Memory B cell (primary cell): ENCODE measurements at places on chromosomes 4 and X.

DNA sequence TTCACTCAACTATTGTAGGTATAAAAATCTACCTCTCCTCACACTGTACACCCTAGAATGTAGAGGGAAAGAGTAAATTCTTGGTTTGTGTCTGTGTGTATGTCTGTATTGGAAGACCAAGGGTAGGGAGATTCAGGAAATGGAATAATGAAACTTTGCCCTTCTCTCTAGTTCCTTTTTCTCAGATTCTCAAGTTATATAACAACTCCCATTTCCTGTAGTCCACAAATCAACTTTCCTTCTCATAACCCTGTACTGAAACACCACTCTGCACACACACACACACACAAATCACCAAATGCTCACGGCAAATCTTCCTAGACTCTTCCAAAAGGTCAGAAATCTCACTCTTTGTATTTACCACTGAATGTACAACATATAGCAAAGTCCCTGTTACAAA, 824.5 kb upstream of the DIAPH2 start:
- H3K36me3 ChIP-seq: no peaks in the 10 kb centered on the region
- H3K27ac ChIP-seq: no peak overlapping the region
- no peaks in the 10 kb centered on the region for H3K27me3 ChIP-seq
- H3K4me3 ChIP-seq: no peak overlapping the region
- no peak for DNase-seq

GRCh38 chrX:9988762-9989161, 21.6 kb downstream of the CLDN34 start:
- H3K36me3 ChIP-seq: no peaks in the 10 kb centered on the region
- no peaks in the 10 kb centered on the region for H3K4me1 ChIP-seq
- no peaks in the 10 kb centered on the region for H3K27me3 ChIP-seq
- DNase-seq: no peak
- H3K4me3 ChIP-seq: no peak overlapping the region

- no peaks in the 10 kb centered on the region for H3K27me3 ChIP-seq
- H3K4me1 ChIP-seq: no peaks in the 10 kb centered on the region
- H3K36me3 ChIP-seq: no peaks in the 10 kb centered on the region
- H3K4me3 ChIP-seq: no peak overlapping the region
- H3K27ac ChIP-seq: no peak overlapping the region
Observed at GRCh38 chr4:187550256-187550950, 445.2 kb upstream of the ZFP42 start.

- H3K4me1 ChIP-seq: no peaks in the 10 kb centered on the region
- H3K36me3 ChIP-seq: no peaks in the 10 kb centered on the region
- H3K4me3 ChIP-seq: no peak overlapping the region
- no peak overlapping the region for H3K27ac ChIP-seq
- peaks cover 4% of the 10 kb centered on the region for H3K27me3 ChIP-seq
- DNase-seq: no peak
Observed at GRCh38 chr4:141078871-141079270, 54.4 kb downstream of the RNF150 start.

DNA sequence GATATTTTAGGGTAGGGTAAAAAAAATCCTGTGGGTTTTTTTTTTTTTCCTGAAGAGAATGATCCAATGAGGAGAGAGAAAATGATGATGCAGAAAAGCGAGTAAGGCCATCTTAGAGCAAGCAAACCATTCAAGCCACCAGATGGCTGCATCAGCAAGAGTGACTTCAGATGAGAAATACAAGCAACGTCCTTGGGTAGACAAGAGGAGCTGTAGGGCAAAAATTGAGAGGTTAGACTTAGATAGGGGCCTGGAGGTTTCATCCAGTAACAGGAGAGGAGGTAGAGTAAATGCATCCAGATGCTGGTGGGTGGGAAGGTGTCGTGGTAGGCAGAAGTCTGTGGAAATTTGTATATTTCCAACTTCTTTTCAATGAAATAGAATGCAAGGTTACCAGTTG, 14.6 kb downstream of the FTHL17 start:
- H3K27ac ChIP-seq: no peak overlapping the region
- no peak overlapping the region for H3K4me3 ChIP-seq
- no peak for DNase-seq
- no peaks in the 10 kb centered on the region for H3K27me3 ChIP-seq
- H3K36me3 ChIP-seq: no peaks in the 10 kb centered on the region

- no peaks in the 10 kb centered on the region for H3K4me1 ChIP-seq
- DNase-seq: no peak
- H3K27ac ChIP-seq: no peak overlapping the region
Observed at GRCh38 chrX:38437093-38437492, 84.7 kb downstream of the OTC start.

GRCh38 chr4:129428454-129428853, 332.5 kb downstream of the C4orf33 start:
- no peak overlapping the region for H3K4me3 ChIP-seq
- no peaks in the 10 kb centered on the region for H3K4me1 ChIP-seq
- no peaks in the 10 kb centered on the region for H3K27me3 ChIP-seq
- no peaks in the 10 kb centered on the region for H3K36me3 ChIP-seq

DNA sequence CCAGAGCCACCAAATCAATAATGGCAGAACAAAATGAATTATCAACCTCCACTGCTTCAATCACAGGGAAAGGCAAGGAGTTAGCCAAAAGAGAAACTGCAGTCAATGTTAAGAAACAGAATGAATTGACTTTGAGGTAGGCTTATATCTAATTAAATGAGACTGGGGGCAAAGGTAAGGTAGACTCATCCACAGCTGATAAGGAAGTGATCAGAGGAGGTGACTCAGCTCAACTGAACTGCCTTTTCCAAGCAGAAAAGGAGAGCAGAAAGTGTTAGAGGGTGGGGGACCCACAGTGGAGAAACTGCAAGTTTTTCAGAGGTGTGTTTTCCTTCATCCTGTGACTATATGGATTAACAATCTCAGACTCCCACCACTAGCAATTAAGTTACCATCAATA, 345.8 kb upstream of the PPARGC1A start:
- no peaks in the 10 kb centered on the region for H3K36me3 ChIP-seq
- H3K27ac ChIP-seq: no peak overlapping the region
- no peak for DNase-seq

GRCh38 chrX:141760761-141761160, 62.2 kb upstream of the SPANXD start:
- no peaks in the 10 kb centered on the region for H3K4me1 ChIP-seq
- no peak overlapping the region for H3K4me3 ChIP-seq
- no peaks in the 10 kb centered on the region for H3K36me3 ChIP-seq
- no peak overlapping the region for H3K27ac ChIP-seq
- DNase-seq: no peak

DNA sequence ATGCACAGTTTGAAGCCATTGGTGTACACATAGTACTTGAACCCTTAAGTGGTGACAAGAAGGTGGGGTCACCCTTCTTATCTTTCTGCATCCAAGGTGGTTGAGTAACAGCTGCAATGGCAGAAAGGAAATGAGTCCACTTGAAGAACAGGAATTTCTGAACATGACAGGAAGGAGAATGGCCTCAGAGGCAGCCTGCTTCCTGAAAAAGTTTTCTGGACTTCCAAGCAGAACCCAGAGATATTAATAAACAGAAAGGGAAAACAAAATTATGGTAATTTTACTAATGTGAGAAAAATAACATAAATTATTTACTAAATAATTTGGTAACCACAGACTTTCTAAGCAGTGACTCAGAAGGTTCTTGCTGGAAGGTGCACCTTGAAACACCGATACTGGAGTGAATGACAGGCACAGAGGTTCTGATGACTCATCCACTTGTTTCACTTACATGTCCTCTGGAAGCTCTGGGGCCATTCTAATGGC, 119.9 kb upstream of the HS3ST1 start:
- no peak overlapping the region for H3K27ac ChIP-seq
- no peaks in the 10 kb centered on the region for H3K36me3 ChIP-seq
- peaks cover 8% of the 10 kb centered on the region for H3K4me1 ChIP-seq
- no peak overlapping the region for H3K4me3 ChIP-seq
- no peaks in the 10 kb centered on the region for H3K27me3 ChIP-seq
- no peak for DNase-seq

DNA sequence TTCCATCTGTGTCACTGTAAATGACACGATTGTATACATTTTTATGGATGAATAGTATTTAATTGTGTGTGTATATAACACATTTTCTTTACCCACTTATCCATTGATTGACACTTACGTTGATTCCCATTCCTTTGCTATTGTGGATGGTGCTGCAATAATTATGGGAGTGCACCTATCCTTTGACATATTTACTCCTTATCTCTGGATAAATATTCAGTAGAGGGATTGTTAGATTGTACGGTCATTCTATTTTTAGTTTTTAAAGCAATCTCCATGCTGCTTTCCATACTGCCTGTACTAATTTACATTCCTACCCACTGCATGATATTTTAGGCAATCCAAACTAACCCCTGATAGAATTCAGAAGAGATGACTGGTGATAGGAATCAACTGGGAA, 980.1 kb downstream of the FSTL5 start:
- H3K27me3 ChIP-seq: no peaks in the 10 kb centered on the region
- H3K4me1 ChIP-seq: no peaks in the 10 kb centered on the region
- no peak overlapping the region for H3K4me3 ChIP-seq
- no peaks in the 10 kb centered on the region for H3K36me3 ChIP-seq

- H3K4me3 ChIP-seq: no peak overlapping the region
- H3K27ac ChIP-seq: no peak overlapping the region
- DNase-seq: no peak
- H3K27me3 ChIP-seq: no peaks in the 10 kb centered on the region
- no peaks in the 10 kb centered on the region for H3K4me1 ChIP-seq
- no peaks in the 10 kb centered on the region for H3K36me3 ChIP-seq
Observed at GRCh38 chr4:187172340-187172761, 448.7 kb upstream of the FAT1 start.

DNA sequence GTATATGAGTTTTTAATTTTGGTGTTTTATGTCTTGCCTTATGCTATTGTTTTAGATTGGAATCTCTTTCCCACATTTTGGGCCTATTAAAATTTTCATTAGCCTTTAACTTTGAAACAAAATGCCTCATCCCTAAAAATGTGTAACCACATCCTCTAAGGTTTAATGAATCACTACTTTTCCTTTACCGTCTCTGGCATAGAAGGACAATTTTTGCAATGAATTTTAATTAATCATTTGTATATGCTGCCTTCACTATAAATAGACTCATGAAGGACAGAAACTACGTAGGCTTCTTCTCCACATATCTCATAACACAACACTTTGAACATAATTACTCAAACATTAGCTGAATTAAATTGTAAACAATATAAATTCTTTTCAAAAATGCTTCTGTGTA, 421.5 kb downstream of the NLGN4X start:
- peaks cover 3% of the 10 kb centered on the region for H3K27me3 ChIP-seq
- H3K4me3 ChIP-seq: no peak overlapping the region
- no peaks in the 10 kb centered on the region for H3K36me3 ChIP-seq
- no peaks in the 10 kb centered on the region for H3K4me1 ChIP-seq

DNA sequence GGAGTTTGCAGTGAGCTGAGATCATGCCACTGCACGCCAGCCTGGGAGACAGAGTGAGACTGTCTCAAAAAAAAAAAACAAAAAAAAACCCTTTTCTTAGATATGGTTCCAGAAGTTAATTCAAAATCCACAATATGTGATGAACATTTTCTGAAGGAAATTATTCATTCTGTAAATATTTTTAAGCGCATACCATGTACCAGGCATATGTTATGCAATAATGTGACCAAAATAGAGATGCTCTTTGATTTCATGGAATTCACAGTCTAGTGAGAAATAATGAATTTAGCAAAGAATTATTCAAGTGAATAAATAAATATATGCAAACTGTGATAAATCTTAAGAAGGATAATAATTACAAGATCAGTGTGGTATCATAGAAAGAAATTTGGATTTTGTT, 174.7 kb downstream of the GC start:
- no peak for DNase-seq
- peaks cover 7% of the 10 kb centered on the region for H3K27me3 ChIP-seq
- H3K27ac ChIP-seq: no peak overlapping the region
- H3K4me1 ChIP-seq: peaks cover 3% of the 10 kb centered on the region
- H3K36me3 ChIP-seq: no peaks in the 10 kb centered on the region

DNA sequence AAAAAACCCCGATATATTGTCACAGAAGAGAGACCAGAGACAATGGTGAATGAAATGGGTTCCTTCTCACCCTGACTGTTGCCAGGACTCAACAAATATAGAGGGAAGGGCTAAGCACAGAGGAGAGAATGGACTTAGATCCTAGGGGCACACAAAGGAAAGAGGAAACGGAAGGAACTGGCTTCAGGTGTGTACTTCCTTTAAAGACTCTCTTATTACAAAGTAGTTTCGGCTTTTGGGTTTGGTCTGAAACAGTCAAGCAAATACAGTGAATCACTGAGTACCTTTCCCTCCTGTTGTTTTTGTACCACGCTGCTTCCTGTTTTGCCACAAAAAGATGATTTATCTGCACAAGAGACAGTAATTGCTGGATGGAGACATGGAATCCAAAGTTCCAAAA, 46.1 kb upstream of the S100G start:
- peak overlapping the region; percentile 7 for H3K4me3 ChIP-seq
- H3K27me3 ChIP-seq: no peaks in the 10 kb centered on the region
- peaks cover 7% of the 10 kb centered on the region for H3K36me3 ChIP-seq
- H3K4me1 ChIP-seq: peaks cover 5% of the 10 kb centered on the region
- peak overlapping the region; percentile 24 for H3K27ac ChIP-seq
- no peak for DNase-seq

DNA sequence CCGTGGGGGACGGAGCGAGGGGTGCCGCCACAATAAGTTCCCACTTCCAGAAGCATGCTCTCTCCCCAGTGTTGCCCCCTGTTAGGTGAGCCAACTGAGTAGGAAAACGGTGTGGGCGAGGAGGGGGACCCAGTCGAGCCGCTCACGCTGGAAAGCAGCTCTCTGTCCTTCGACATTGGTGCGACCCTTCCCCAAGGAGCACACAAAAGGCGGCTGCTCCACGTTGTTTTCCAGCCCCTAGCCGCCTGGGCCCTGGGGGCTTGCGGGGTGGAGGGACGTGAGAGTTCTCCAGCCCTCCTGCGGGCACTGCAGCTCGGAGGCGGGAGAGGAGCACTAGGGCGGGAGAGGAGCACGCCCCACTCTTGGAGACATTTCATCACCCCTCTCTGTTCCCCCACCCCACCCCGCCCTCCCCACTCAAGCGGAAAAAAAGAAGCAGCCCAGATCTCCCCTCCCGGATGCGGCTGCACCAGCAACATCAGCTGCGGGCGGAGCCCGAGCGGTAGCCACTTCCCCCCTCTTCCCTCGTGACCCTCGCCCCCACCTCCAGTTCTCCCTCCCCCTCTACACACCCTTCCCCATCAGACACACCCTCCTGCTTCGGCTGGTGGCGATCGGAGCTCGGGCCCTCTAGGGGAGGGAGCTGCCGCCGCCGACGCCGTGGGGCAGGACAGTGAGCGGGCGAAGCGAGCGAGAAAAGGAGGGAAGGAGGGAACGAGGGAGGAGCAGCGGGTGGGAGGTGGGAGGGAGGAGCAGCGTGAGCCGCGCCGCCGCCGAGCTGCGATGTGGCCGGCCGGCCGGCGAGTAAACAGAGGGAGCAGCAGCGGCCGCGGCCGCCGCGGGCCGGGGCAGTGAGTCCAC, at the start of gene DOCK11:
Gene DOCK11, plus strand, starts transcription at position 755 of the 861 bp plus-strand sequence. CDS start 157 bp downstream, outside the sequence.
- no peaks in the 10 kb centered on the region for H3K27me3 ChIP-seq
- peak; percentile 54 for DNase-seq
- peak within 1 kb of the TSS; percentile 97 for H3K4me3 ChIP-seq
- peaks cover 4% of the 10 kb centered on the region for H3K36me3 ChIP-seq
- peaks cover 13% of the 10 kb centered on the region for H3K4me1 ChIP-seq

GRCh38 chr4:128782076-128782715, 27.3 kb upstream of the JADE1 start:
- H3K27me3 ChIP-seq: peaks cover 3% of the 10 kb centered on the region
- no peak overlapping the region for H3K4me3 ChIP-seq
- DNase-seq: peak; percentile 21
- no peak overlapping the region for H3K27ac ChIP-seq
